SK-MEL-5 (cell line): ENCODE measurements at places on chromosomes 4 and X.

DNA sequence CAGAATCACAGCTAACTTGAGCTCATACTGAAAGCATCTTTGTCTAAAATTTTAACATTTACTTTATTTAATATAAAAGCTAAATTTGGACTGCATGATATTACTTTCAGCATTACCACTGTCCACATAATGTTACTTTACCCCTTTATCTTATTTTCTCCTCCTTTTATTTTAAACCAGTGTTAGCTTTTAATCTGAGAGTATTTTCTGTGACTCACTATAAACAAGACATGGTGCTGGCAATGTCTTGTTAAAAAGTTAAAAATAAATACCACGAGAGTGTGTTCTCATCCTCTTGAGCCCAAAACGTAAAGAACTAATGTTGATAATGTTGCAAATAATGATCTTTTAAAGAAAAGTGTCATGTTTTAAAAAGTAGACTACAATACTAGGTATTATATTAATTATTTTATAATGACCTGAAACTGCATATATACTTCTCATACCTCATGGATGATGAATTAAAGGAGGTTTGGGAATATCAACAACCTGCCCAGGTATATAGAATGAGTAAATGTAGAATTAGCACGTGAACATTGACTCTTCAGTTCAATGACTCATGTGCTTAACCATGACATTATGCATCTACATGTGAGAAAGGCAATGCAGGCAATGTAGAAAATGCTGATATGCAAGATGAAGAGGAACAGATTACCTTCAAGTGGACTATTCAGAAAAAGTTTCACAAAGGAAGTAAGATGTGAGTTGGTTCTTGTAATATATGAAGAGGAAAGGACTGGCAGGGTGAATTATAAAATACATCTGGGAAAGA lies 454.1 kb upstream of the ADGRL3 start:
- no peak for DNase-seq

DNA sequence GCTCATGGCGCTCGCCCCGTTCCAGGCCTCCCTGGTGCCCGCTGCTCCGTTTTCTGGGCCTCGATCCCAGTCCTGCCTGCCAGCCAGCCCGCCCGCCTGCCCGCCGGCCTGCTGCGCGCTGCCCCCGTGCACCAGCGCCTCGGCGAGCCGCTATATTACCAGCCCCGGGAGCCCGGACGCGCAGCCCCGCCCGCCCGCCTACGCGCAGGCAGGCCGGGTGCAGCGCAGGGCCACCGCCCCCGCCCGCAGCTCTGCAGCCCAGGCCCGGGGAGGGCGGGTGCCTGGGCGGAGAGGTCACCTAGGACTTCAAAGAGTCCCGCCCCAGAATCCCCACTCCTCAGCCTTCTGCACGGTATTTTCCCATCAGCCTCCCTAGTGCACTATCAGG lies at the start of gene MAOB:
Gene MAOB, minus strand, starts transcription at position 157 of the 388 bp plus-strand sequence. Its CDS starts 151 bp downstream, at position 6.
- no peak for DNase-seq

DNA sequence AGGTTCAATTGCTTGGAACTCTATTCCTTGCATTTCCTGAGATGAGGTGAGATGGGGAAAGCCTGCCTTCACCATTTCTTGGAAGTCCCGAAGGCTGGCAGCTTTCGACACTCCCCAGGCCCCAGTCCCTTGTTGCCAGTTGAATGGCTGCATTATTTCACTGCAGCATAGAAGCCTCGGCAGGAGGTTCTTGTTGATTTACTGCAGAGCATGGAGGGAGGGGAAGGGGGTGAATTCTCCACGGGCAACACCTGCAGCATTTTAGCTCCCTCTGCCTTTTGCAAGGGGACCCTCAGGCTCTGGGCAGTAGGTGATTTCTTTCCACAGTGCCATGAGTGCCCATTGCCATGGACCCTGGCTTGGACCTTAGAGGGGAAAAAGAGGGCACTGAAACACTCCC lies 10.7 kb upstream of the BCLAF3 start:
- DNase-seq, result no peak

- DNase-seq, result no peak
Measured at GRCh38 chrX:3136161-3136961, 95.1 kb downstream of the ARSF start.

DNA sequence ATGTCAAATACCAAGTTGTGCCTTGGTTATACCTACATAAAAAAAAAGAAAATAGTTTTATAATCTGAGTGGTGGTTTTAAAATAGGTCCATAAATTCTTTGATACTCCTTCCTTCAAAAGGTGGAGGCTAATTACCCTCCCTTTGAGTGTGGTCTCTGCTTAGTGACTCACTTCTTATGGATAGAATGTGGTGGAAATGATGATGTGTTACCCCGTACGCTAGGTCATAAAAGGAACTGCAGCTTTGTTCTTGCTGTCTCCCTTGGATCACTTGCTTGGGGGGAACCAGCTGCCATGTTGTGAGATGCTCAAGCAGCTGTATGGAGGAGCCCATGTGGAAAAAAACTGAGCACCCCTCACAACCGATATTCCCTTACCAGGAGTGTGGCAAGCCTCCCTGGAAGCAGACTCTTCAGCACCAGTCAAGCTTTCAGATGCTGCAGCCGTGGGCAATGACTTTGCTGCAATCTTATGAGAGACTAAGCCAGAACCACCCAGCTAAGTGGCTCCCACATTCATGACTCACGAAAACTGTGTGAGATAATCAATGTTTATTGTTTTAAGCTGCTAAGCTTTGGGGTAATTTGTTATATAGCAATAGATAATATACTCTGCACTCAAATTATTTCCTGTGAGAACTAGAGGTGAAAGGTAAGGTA lies 195.0 kb upstream of the GATB start:
- DNase-seq, result no peak

- DNase-seq, result no peak
Measured at GRCh38 chr4:91837608-91838029, 466.1 kb upstream of the GRID2 start.
